ENCODE measurements at places on chromosomes 7 and 10.
A peak's percentile ranks its signal among the peaks of the same experiment; 100 is the strongest.

DNA sequence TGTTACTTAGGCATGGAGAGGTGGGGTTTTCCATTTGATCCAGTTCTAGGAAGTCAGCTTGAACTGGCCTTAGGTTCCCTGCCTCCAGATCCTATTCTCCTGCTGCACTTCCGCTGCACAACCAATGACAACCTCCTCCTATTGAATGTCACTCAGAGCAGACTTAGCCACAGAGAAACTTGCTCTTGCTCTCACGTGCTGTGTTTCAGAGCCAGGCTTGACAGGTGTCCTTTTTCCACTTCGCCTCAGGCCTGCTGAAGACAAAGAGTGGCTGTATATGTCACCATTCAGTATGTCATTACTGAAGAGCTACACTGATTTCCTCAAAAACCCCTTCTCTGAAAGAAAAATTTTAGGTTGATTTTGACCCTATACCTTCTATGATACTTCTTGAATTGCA, 115.4 kb upstream of the ETV1 start:
- no peak for DNase-seq

- DNase-seq, result no peak
Observed at GRCh38 chr7:95200741-95201140, 123.6 kb downstream of the PON1 start.

DNA sequence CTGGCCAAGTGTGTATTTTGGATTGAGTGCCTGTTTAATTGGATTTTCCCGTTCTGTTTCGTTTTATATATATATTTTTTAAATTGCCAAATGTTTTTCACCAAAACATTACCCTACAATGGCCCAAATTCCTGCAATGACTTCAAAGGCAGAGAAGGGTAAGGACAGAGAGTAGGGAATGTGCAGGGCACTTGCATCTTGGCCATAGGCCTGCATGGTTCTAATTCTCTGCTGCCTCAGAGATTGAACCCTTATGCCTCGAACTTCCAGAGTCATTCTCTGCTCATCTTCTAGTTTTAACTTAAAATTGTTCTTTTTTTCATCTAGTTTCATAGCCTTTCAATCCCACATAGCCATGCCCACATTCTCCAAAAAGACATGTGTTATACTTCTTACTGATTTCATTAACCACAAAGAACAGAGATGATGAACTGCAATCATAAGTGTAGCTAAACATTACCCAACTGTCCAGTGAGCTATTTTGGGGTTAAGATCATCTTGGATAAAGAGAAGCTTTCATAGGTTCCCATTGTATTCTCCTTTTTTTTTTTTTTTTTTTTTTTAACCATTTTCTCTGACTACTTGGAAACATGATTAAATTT, 177.6 kb downstream of the PLXDC2 start:
- DNase-seq, result no peak

GRCh38 chr10:102344067-102344466, 51.4 kb upstream of the NFKB2 start:
- DNase-seq, result no peak

DNA sequence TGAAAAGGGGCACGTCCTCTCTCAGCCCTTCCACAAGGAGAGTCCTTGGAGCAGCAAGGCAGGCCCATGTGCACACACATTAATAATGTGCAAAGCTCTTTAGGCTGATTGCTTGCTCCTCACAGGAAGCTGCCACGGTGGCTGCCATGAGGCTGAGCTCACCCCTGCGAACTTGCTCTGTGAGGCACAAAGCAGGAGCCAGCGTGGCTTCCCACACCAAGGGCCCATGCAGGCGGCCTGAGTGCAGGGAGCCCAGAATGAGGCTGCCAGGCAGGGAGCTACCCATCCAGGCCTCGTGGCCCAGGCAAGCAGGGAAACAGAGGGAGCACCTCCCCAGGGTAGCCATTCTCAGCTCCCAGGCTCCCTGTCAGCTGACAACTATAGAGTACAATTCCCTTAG, 242.9 kb downstream of the GRID1 start:
- DNase-seq, result no peak

- no peak for DNase-seq
Observed at GRCh38 chr10:91681361-91682276, 48.7 kb upstream of the PPP1R3C start.

- DNase-seq, result no peak
Observed at GRCh38 chr7:18337048-18337809, 158.3 kb upstream of the HDAC9 start.

DNA sequence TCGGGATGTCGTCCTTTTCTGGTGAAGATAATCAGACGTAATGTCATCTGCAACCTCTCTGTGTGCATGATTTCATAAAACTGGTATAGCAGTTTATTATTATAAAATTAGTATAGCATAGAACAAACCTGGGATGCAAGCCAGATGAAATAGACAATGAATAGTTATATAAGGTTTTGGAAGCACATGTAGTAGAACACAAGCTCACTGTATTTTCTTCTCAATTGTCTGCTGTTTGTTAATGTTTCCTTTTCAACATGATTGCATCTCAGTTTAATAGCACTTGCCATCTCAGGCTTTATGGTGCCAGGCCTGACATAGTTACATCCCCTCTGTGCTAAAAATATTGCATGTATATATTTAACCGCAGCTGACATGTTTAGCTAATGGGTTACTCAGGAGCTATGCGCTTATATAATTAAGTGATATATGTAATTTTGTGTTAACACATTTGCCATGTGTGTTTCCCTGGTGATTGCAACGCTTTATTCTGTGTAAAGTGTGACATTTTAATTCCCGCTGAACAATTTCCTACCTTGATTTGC, 132.7 kb downstream of the ARID5B start:
- peak; percentile 44 for DNase-seq

DNA sequence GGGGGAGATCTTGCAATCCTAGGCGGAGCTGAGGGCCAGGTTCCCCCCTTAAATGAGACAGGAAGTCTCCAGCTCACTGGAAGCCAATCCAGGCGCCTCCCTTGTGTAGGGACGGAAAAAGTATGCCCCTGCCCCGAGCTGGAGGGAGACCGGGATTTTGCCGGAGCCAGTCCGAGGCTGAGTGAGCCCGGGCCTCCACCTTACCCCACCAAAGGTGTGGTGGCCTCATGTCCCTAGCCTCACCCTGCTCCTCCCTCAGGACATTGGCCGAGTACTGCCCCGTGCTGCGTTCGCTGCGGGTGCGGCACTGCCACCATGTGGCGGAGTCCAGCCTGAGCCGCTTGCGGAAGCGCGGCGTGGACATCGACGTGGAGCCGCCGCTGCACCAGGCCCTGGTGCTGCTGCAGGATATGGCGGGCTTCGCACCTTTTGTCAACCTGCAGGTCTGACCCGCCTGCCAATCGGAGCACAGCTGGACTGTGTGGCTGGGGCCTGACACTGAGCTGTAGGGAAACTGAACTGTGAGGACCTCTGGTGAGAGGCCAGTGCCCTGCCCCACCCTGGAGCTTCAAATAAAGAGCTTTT, 2.0 kb downstream of the FBXL15 start:
- peak; percentile 31 for DNase-seq

- DNase-seq, result no peak
Observed at GRCh38 chr7:45028920-45029344, 28.9 kb downstream of the CCM2 start.

DNA sequence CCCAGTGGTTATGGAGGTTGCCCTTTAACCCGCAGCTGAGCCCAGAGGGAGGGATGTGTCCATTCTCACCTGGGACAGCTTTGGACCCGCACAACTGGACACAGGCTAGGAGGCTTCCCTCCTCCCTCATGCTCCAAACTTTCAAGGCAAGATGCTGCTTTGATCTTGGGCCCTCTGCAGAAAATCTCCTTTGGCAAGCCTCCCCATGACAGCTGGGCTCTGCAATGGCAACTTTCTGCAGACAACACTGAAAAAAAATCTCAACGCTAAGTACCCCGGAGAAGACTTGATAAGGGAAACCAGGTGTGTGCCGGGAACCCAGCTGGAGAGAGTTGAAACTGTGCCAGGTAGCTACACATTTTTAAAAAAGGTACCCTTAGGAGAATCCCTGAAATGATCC, 610.1 kb downstream of the LRMDA start:
- DNase-seq, result no peak

DNA sequence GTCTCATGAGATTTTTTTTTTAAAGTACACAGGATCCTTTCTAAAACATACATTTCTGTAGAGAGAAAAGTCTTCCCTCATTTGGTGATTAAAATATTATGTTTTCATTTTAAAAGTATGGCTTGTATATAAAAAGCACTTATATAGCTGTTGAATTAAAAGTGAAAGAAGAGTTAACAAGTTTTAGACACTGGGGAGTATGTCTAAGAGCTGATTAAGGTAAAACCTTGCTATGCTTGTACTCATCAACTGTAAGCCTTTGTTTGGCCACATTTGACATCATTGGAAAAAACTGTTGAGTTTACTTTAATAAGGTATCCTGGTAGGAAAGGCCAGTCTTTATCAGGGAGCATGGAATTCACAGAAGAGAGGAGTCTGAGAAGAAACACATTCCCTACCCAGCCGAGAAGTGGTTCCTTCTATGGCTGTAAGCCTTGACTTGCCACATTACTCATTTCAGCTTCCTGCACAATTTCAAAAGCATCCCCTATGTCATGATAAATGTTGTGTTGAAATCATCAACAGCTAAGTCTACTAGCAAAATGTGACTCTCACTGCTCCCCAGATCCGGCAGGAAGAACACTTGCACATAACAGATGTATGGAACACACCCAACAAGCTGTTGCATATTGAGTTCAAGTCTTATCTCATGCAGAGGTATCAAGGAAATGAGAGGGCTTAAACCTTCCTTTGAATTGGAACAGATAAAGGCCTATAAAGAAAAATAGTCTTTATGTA, 171.8 kb upstream of the CDK1 start:
- peak; percentile 26 for DNase-seq

DNA sequence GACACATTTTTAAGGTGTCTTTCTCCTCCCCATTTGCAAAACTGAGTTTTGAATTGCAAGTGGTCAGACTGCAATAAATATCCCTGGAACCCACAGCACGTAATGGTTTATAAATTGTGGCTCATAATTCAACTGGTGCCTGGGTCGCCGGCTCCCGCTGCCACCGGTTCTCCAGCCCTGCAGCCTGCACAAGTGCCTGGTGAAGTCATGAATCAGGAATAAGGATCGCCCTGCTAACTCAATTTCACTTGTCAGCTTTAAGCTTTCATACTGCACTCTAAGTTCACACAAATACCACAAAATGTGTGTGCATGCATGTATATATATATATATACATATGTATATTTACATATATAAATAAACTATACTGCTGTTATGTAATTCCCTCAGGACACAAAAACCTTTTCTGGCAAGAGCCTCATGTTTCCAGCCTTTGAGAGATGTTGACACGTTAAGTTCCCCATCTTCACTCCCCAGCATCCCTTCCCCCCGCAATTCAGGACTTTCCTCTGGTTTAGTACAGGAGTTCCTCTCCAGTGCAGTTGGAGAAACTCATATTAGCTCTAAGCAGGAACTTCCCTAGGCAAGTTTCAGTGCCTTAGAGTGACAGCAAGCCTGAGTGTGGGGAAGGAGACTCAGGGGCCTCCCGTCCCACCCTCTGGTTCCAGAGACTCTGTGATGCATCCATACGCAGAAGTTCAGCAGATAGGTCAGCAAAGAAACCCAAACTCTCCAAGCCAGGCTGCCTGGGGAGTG, 129.2 kb upstream of the UNC5B start:
- DNase-seq, result no peak

DNA sequence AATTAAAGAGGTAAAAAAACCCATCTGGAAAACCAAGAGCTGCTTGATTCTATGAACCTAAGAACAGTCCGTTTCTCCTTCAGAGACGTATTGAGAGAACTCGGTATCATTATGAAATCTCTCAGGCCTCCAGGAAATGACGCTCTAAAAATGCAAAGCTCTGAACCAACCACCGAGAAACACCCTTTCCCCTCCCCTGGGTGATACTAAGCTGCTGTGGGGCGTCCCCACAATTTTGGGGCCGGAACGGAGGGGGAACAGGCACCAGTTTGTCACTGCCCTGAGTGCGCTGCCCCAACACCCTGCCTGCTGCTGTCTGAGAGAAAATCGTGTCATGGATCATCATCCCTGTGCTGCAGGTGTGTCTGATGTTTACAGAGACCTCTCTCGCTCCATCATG, 509.5 kb downstream of the DNAJB6 start:
- DNase-seq, result no peak

All from skin of body (tissue), 3 donors.